Activated naive CD8-positive, alpha-beta T cell treated with anti-CD3 and anti-CD28 coated beads, Interleukin-2, amount 50 U/mL, for 24 hours (primary cell): ENCODE measurements at places on chromosomes 11 and 22.

GRCh38 chr22:17086788-17087497 is 2.1 kb downstream of the IL17RA start:
- no peak for DNase-seq

GRCh38 chr11:10029386-10030121 is 264.5 kb downstream of the SBF2 start:
- DNase-seq: no peak

- no peak for DNase-seq
Observed at GRCh38 chr11:68153742-68154141, 32.6 kb upstream of the CHKA start.

GRCh38 chr11:59368238-59369022 is 9.7 kb downstream of the OR5AN1 start:
- DNase-seq: no peak

- DNase-seq: no peak
Observed at GRCh38 chr11:87861030-87861429, 314.2 kb downstream of the RAB38 start.

- DNase-seq: no peak
Observed at GRCh38 chr11:62241095-62241494, 944 bp upstream of the SCGB1D2 start.

- DNase-seq: no peak
Observed at GRCh38 chr22:35463231-35463933, 63.4 kb downstream of the MCM5 start.
